Progenitor cell of endocrine pancreas (in vitro differentiated cells): ENCODE measurements at places on chromosomes 4 and X. TPM values are rescaled to one million over a fixed set of nuclear protein-coding genes. Genes with fewer than 3 reads are reported as not detected.
A peak's percentile ranks its signal among the peaks of the same experiment; 100 is the strongest.

Gene ZAR1
- total RNA-seq: 0.27 TPM in 1 of 2 replicates, not detected in the other

Gene MAGEB1
- not detected in 2 replicates for total RNA-seq

Gene MAGEA3
- not detected in 2 replicates for total RNA-seq

Gene FAM133A
- 0.11 TPM in 1 of 2 replicates, not detected in the other for total RNA-seq

Gene RBM46
- total RNA-seq: 0.62 and 0.98 TPM in 2 replicates

Gene SYN1
- total RNA-seq: 5.3 and 6.7 TPM in 2 replicates

GRCh38 chr4:5654791-5655190 lies 53.6 kb downstream of the EVC2 start:
- no peak for DNase-seq

GRCh38 chr4:7529368-7530080 lies 94.8 kb upstream of the PSAPL1 start:
- no peak for DNase-seq

GRCh38 chr4:164239976-164240375 lies 514.0 kb upstream of the SMIM31 start:
- DNase-seq: no peak

GRCh38 chrX:122790376-122791095 lies 393.5 kb upstream of the GRIA3 start:
- DNase-seq: no peak

- no peak for DNase-seq
Measured at GRCh38 chr4:169615467-169616106, 3.2 kb upstream of the NEK1 start.

DNA sequence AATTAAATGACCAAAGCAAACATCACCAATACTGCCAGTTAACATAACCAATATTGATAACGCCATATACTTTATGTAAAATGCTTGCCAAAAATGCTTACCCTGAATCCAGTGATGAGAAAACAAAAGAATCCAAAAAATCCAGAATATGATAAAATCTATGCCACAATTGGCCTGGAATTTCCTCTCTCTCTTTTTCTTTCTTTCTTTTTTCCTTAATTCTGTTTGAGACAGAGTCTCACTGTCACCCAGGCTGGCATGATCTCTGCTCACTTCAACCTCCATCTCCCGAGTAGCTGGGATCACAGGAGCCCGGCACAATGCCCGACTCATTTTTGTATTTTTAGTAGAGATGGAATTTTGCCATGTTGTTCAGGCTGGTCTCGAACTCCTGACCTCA lies 9.8 kb upstream of the SLC7A11 start:
- no peak for DNase-seq

GRCh38 chrX:37332987-37333658 lies 16.0 kb upstream of the PRRG1 start:
- DNase-seq: no peak

GRCh38 chrX:103175944-103176753 lies 38.8 kb upstream of the BEX4 start:
- peak; percentile 37 for DNase-seq

DNA sequence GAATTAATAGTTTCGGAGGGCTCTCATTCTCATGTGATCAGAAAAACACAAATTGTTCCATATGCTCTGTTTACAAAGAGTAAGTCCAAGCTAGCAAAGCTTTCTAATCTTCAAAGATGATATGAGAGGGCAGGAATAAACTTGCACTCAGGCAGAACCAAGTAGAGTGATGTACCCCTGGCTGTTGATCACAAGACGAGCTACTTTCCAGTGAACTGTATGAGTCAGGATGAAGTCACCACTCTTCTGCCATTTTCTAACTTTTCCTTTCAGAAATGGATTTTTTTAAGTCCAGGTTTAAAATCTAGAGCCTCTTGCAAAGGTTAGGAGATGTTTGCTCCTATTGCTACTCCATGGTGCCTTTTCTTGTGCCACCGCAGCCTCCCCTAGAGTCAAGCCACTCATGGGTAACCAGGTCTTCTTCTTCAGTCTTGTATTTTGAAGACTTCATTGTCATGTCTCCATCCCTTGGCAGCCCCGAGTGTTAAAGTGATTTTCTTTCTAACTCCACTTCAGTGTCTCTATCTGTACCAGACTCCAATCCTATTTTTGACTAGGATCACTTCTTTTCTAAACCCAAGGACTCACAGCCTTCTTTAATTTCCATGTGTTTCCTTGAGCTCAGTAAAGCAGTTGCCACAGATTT lies 171.9 kb upstream of the GALNT7 start:
- DNase-seq: no peak

- no peak for DNase-seq
Measured at GRCh38 chr4:152394791-152395190, 141.1 kb downstream of the FBXW7 start.

DNA sequence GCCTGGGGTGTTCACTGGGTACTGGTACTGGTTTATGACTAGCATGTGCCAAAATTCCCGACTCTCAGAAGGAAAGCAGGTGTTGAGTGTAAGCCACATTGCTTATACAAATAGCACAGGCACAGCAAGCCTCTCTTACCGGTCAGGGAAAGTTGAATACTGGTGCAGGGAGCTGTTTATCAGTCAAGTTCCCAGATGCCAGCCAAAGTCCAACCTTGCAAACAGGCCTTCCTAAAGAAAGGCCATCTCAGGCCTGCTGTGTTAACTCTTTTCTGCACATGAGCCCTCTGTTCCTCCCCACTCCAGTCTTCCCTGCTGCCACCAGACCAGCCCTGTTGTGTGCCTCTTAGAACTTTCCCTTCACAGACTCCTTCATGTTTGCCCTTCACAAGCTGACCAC lies 34.2 kb downstream of the PKD2 start:
- no peak for DNase-seq

DNA sequence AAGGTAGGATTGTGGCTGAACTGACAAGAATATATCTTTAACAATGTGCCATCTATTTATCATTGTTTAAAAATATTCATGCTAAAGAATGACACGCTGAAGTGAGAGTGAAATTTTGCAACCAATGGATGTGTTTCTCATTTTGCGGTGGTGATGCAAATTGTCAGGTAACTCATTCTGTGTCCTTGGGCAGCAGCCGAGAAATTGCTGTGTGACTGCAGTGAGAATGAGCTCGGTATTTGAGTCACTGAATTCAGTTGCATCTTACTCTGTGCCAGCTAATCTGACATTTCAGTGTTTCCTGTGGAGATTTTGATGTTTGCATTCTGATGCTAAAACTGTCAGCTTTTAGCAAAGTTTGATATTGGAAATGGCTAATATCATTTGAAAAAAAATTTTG lies 28.1 kb downstream of the MCUB start:
- DNase-seq: no peak

DNA sequence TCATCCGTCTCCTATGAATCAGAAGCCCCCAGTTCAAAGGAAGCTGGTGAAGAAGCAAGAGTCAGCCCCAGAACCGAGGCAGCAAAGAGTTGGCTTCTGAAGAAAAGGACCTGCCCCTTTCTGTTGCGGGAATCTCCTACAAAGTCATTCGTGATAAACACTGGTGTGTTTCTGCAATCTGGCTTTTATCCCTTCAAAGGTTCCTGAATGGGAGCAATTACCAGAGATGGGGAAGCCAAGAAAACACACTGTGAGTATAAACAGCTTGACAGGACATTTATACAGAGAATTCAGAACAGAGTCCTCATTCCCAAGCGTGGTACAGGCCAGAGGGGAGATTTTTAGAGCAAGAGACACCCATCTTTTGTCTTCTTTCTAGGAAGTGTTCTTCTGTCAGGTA lies 226.8 kb upstream of the LNX1 start:
- DNase-seq: no peak

GRCh38 chr4:141215030-141215429 lies 5.7 kb upstream of the ZNF330 start:
- DNase-seq: no peak

DNA sequence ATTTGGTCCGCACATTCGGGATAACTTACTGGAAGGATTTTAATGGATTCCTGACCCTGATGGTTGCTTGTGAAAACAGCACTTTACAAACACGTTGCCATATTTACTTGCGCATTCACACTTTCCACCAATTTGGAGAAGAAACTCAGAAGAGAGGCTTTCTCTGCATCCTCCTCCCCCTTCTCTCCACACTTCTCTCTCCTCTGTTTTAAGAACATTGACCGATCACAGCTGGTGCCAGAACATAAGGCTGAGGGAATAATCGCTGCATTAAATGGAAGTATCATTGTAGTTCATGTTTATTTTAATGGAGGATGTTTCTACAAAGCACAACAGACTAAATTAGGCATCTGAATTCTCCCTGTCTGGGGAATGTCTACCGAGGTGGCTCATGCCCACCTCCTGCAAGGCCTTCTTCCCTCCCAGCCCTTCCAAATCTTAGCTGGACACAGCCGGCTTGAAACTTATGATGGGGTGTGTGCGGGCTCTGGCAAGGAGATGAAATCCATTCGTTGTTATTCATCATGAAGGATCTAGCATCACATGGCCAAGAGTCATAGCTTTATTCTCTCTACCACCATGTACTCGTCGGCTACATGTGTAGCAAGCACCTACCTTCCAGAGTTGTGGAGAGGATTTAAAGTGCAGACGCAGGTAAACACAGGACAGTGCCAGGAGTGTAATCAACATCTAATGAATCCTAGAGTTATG lies 204.1 kb downstream of the LDB2 start:
- no peak for DNase-seq

DNA sequence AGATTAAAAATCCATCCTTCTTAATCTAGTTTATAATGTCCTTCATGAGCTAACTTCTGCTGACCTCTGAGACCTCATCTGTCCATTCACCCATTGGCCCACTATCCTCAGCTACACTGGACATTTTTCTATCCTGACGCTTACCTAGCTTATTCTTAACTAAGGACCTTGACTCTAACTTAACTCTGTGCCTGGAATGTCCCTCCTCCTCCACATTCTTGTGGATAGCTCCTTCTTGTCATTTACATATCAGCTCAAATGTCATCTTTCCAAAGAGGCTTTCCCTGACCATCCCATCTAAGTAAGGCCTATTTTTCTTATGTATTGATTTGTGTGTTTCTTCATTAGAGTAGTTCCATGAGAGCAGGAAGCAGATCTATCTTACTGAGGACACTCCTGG lies 54.7 kb downstream of the ATXN3L start:
- no peak for DNase-seq

DNA sequence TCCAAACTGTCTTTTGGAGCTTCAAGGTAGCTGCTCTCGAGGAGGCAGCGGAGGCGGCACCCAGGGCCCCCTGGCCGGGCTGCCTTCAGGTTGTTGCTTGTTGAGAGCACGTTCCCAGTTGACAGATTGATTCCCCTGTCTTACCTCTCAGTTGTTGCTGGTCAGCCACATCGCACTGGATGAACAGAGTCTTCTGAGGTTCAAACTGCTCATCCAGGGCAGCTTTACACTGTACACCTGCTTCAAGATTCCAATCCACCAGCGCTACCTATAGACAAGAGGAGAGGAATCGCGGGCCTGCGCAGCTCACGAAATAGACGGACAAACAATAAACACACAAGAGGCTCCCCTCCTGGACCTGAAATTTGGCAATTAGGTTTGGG lies 497 bp downstream of the HPGD start:
- DNase-seq: no peak

DNA sequence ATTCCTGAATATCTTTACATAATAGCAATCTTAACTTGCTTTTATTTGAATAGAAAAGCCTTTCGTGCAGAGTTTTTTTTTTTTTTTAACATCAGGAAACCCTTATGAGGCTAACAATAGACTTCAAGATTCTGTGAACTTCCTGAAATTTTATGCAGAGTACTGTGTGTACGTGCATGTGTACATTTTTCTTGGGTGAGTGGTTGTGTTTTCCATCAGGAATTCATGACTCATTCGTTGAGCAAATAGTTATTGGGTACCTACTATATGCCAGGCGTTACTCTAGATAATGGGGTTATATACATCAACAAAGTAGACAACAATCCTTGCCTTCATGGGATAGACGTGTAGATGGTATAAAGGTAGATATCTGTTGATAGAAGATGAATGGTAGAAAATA lies 59.1 kb downstream of the MRPL1 start:
- no peak for DNase-seq

GRCh38 chr4:142567199-142567598 lies 278.9 kb downstream of the INPP4B start:
- DNase-seq: no peak
